ENCODE measurements at places on chromosomes 11 and 22.
A peak's percentile ranks its signal among the peaks of the same experiment; 100 is the strongest.

DNA sequence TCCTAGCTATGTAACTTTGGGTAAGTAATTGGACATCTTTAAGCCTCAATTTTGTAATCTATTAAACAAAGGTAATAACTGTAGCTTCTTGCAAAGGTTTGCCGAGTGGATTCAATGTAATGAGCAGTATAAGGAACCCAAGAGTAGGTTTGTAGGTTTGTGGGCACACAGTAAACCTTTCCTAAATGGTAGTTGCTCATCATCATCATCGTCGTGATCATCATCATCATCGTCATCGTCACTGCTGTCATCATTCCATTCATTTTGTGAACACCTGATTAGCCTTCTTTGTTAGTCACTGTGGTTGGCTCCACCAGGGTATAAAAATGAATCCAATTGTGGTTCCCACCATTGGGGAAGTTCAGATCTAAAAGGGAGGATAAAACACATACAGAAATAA is 223.1 kb upstream of the KIRREL3 start:
- no peak for DNase-seq

- DNase-seq, result no peak
These were observed 154.1 kb downstream of the ENTHD1 start for GRCh38 chr22:39739338-39740027.

GRCh38 chr11:17934194-17934593 is 78.7 kb downstream of the SERGEF start:
- DNase-seq, result no peak

DNA sequence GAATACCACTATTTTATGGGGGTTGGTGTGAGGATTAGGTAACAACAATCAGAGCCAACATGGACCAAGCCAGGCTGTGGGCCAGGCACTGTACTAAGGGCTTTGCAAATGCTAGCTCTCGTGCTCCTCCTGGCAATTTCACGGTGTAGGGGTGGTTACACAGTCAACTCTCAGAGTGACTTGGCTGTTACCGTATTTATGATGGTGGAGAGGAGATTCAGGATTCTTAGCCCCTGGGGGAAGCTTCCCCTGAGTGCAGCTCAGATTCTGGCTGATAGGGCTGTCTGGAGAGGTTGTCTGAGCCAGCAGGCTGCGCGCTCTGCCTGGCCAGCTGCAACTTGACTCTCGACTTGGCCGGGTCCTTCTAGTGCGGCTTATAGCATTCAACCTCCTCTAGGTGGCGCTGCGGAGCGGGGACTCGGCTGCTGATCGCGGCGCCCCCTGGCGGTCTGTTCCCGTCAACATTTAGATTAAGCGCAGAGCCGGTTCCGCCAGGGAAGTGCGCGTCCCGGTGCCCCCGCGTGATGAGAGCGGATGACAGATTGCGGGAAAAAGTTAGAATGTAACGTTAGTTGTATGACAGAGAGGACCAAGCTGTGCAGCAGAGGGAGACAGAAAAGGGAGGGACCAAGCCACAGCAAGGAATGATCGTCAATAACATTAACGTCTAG is 4.5 kb upstream of the NCF4 start:
- peak; percentile 45 for DNase-seq

DNA sequence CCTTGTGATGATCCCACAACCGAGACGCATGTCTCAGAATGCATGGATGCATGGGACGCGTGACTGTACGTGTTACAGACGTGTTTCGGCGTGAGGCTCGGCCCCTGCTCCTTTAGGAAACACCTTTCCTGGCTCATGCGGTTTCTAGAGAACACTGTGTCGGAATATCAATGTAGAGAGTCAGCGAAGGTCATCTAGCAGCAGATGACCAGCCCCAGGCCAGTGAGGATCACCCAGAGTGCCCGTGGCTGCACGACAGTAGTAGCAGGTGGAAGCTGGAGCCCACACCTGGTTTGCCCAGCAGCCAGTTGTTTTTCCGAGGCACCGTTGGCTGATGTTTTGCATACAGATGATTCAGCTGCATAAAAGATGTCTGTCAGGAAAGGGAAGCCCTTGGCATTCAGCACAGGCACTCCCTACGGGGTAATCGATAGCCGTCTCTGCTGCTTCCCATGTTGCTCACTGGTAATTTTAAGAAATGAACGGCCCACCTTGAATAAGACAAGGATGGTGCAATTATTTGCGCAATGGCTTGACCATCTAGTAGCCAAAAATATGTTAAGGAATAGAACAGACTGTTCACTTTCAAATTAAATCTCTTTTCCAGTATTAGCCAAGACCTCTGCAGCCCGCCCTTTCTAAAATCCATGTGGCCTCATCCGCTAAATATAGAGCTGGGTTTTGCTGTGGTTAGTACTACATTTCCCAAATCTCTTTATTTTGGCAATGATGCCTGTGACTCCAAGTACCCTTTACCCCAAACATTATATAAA is 1.1 kb upstream of the CLTCL1 start:
- DNase-seq, result no peak

DNA sequence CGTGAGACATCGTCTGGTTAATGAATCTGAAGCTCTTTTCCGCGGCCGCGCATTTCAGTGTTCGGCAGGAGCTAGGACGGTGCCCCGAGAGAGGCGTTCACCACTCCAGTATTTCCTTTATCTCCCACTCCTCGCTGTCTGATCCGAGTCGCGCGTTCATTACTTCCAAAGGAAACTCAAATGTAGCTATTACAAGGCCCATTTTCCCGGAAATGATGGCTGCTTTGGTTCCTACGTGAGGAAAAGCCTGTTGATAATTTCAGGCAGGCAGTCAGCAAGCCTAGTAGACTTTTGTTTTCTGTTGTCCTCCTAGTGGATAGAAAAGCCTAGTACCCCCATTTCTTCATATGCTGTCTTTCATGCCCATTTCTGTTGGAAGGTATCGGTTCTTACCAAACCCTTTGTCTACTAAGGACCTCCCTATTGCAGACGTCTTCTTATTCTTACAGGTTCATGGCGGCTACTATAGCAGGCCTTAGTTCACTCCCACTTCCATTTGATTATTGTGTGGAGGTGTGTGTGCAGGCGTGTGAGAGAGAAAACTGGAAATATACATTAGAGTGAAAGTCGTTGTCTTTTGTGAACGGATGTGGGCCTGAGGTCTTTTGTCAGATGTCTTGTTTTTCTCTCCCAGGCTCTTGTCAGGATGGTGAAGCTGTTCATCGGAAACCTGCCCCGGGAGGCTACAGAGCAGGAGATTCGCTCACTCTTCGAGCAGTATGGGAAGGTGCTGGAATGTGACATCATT is 737 bp downstream of the RBM4 start:
- DNase-seq, result no peak

DNA sequence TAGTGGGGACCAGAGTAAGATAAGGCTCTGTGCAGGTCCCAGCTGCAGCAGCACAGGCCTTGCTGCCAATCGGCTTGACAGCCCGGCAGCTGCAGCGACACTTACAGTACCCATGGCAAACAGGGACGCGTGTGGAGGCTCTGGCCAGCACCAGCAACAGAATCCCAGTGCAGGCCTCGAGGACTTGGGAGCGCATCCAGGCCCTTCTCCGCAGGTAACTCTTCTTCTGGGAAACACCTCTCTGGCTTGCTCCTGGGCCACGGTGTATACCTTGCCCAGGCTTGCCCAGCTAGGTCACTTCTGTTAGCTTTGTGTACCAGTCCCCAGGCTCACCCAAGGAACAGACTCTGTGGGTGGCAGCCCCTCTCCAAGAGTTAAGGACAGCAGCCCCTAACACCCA is 126.7 kb downstream of the CTTN start:
- DNase-seq, result no peak

DNA sequence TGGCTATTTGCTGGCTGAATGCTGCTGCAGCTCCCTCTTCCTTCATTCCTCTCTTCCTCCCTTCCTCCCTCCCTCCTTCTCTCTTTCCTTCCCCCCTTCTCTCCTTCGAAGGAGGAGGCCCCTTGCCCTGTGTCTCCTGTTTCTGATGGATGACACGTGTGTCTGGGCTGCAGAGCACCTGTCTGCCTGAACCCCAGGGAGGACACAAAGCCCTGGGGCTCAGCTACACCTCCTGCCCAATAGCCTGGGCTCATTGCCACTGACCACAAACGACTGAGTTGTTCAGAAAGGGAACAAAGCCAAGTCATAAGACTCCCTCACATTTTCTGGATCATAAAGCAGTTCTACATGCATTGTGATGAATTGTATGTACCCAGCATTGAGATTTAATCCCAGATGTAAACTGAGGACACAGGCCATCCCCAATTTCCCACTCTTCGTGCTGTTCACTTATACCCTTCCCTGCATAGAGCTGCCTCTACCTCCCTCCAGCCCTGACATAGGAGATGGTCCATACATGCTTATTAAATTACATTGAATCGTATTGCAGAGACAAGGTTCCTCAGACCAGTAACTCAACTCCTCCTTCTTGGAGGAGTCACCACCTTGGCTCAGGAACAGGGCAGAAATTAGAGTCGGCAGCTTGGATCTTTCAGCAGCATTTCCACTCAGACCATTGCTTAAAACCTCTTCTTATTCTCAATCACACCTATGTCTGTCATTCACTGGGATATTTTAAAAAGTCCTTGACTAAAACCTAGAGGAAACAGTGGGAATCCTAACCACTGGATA is 1.2 kb downstream of the CSRP3 start:
- DNase-seq, result no peak

DNA sequence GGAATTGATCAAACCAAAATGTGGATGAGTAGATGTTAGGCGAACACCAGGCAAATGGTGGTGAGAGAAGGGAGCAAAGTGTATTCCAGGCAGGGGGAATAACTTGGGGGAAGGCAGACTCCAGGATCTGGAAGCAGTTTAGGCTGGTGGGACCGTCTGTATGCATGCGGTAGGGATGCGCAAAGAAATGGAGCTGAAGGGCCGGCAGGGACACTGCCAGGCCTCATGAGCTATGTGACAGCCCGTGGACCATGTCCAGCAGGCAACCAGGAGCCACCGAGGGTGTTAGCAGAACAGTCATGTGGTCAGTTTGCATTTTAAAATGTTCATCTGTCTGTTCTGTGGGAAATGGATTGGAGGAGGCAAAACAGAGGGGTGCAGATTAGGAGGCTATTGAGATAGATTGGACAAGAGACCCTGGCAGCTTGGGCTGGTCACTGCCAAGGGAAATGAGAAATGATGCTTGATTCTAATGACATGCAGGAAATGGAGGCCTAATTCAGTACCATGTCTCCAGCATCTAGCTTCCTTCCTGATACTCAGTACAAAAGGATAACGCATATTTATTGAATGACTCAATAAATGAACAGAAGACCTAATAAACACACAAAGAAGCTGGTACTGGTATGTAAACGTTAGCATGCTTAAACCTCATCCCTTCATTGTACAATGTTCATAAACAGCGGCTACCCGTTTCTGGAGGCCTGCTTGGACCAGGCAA is 412.4 kb downstream of the BUD13 start:
- DNase-seq, result no peak

DNA sequence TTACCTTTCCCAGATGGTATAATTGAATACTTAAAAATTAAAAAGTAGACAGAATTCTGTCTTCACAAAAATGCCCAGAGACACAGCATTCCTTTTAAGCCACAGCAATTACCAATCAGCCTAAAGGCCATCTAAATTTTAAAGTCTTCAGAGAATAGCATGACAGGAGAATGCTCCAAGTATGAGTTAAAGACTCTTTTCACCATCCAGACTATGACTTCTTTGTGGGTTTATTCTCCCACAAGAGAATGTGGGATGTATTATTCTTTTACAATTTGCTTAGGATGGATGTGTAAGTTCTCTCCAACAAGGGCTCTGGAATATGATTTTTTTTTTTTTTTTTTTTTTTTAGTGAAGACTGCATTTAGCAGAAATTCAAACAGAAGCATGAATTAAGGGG is 249.9 kb downstream of the TTC28 start:
- DNase-seq, result no peak

DNA sequence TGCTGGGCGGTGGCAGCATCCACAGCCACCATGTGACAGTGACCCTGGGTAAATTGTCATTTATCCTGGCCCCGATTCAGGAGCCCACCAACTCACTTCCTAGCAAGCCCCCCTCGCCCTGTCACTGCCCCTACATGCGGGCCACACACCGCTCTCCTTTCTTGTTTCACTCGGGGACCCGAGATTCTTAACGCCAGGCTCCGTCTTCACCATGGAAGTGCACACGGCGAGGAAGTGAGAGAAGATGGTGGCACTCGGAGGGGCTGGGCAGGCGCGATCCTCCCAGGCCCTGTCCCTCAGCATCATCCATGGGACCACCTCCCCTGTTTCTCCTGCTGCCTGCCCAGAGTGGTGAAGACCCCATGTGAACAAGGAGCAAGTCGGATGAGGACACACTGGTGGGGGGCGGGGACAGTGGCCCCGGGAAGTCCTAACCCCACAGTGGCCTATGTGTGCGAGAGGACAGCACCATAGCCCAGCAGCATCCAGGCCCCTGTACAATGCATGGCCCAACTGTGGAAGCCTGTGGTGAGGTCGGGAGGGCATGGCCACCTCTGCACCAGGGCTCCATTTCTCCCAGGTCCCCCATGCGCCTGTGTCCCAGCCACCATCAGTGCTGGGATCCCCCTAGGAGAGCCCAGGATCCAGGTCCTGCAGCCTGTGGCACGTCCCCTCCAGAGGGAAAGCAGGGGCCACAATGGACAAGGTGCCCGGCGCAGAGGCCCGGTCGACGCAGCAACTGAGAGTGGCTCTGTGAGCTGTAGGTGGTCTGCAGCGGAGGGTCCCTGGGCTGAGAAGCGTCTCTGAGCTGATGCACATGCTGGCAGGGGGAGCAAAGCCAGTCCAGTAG is 262.8 kb downstream of the BRD1 start:
- no peak for DNase-seq

GRCh38 chr11:46133119-46133518 is 11.9 kb upstream of the PHF21A start:
- no peak for DNase-seq

- no peak for DNase-seq
These were observed 43.0 kb upstream of the KLHL35 start for GRCh38 chr11:75475767-75476650.

DNA sequence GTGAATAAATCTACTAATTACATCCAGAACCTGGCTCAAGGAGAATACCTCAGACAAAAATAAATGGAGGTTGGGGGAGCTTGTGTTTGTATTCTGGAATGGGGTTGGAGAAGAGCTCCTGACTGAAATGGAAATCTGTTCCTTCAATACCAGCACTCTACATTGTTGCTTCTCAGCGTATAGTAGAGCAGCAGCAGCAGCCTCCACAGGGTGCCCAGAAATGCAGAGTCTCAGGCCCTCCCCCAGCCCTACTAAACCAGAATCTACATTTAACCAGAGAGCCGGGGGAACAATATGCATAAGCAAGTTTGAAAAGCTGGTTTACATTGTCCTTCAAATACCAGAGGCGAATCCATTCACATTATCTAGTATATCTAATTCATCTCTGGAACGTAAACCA is 474.8 kb downstream of the NTM start:
- no peak for DNase-seq

DNA sequence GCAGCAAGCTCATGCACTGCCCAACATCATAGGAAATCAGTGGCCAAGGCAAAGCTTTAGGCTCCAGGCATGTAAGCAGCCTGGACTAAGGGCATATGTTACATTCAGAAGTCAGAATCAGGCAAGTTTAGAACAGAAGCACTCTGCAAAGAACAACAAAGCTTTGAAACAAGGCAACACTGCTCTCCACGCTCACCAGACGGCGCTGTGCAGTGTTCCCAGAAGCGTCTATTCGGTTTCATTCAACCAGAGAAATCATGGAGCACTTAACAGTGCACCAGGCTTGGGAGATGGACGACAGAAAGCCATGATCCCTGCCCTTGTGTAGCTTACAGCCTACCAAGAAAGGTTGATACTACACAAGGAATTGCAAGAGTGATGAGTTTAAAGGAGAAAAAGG is 555.8 kb downstream of the BUD13 start:
- DNase-seq, result no peak

- DNase-seq, result no peak
These were observed 33.1 kb upstream of the NCAM1 start for GRCh38 chr11:112928136-112928535.
